Stimulated activated naive CD8-positive, alpha-beta T cell treated with anti-CD3 and anti-CD28 coated beads, Interleukin-15, Interleukin-2, amounts not matched to agents 100 U/mL and 50 U/mL, for 24 hours (primary cell): ENCODE measurements at places on chromosomes 1 and 21.

- no peak for DNase-seq
These were observed 29.7 kb upstream of the LAPTM5 start for GRCh38 chr1:30787266-30787665.

DNA sequence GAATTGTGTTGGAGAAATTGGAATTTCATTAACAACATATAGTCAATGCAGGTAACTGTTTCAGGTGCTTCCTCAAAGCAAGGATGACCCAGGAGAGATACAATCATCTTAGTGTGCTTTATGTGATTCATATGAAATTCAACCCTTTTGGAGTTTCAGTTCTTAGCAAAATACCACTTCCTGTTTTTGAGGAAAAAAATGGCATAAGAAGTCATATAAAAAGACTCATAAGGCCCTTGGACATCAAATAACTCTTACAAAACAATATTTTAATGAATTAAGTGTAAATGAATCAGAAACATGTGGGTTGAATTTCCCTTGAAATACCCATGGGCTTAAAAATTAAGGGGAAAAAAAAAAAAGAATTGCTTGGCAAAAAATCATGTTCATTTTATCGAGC, 926.6 kb downstream of the LTN1 start:
- no peak for DNase-seq

GRCh38 chr21:42258150-42258884, 39.4 kb downstream of the ABCG1 start:
- peak; percentile 85 for DNase-seq

DNA sequence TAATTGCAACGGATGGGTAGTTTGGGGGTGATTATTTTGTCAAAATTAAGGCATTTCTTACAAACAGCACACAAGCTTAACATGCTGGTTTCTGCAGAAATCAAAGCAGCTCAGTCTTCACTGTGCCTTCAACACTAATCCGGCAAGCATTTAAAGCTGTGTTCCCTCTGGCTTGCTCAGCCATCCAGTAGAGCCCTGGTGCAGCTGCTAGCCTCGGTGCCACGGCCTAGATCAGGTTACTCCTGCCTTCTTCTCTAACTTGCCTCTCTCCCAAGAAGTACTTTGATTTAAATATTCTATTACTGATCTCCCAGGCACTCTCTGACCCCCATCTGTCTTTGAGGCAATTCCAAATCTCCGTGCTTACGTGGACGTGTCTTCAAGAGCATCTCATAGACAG, 85.6 kb downstream of the GREM2 start:
- no peak for DNase-seq

GRCh38 chr21:43965911-43966585, 46.1 kb upstream of the TRAPPC10 start:
- no peak for DNase-seq
